ENCODE measurements at places on chromosomes 13 and 19. TPM values are rescaled to one million over a fixed set of nuclear protein-coding genes. Genes with fewer than 3 reads are reported as not detected.
A peak's percentile ranks its signal among the peaks of the same experiment; 100 is the strongest.

The LIG4 gene
- 13.5 TPM for total RNA-seq

The ZNF66 gene
- 3.5 TPM for total RNA-seq

DNA sequence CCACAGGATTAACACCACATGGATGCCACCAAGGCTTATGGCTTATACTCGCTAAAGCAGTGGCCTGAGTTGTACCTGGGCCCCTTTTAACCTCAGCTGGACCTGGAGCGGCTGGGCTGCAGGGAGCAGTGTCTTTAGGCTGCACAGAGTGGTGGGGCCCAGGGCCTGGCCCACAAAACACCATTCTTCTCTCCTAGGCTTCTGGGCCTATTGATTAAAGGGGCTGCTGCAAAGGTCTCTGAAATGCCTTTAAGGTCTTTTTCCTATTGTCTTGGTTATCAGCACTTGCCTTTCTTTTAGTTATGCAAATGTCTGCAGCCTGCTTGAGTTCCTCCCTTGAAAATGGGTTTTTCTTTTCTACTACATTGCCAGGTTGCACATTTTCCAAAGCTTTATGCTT is 973.9 kb upstream of the PRR20A start:
- no peak for DNase-seq

DNA sequence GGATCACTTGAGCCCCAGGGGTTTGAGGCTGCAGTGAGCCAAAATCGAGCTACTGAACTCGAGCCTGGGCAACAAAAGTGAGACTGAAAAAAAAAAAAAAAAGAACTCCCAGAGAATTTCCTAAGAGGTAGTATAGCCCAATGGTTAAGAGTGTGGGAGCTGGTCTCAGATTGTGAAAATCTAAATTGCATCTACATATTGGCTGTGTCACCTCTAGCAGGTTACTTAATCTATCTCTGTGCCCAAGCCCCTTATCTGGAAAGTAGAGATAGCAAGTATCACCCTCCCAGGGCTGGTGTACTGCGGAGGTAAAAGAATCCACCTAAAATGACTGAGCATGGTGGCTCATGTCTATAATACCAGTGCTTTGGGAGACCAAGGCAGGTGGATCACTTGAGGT is 3.7 kb upstream of the PLAUR start:
- no peak for DNase-seq

DNA sequence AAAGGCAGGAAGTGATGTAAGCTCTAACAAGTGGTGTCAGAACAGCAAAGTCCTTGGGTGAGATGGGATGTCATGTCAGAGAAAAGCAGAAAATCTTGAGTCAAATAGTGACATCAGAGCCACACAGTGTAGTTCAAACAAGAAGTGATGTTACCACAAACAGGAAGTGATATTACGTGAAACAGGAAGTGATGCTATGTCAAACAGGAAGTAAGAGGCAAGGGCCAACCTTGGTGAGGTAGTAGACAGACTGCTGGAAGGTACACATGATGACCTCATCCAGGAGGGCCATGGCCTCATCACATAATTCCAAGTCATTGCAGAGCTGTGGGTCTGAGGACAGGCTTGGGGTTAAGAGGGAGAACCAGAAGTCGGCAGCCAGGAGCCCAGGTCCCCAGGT is 7.0 kb upstream of the MAMSTR start:
- no peak for DNase-seq

- DNase-seq: peak; percentile 32
These were observed 111.0 kb downstream of the HSPH1 start for GRCh38 chr13:31050486-31051400.

- no peak for DNase-seq
These were observed 17.9 kb upstream of the FBL start for GRCh38 chr19:39864118-39864517.

The ZNF526 gene
- total RNA-seq: 7.2 TPM

The PIK3R2 gene
- total RNA-seq: 21.2 TPM

DNA sequence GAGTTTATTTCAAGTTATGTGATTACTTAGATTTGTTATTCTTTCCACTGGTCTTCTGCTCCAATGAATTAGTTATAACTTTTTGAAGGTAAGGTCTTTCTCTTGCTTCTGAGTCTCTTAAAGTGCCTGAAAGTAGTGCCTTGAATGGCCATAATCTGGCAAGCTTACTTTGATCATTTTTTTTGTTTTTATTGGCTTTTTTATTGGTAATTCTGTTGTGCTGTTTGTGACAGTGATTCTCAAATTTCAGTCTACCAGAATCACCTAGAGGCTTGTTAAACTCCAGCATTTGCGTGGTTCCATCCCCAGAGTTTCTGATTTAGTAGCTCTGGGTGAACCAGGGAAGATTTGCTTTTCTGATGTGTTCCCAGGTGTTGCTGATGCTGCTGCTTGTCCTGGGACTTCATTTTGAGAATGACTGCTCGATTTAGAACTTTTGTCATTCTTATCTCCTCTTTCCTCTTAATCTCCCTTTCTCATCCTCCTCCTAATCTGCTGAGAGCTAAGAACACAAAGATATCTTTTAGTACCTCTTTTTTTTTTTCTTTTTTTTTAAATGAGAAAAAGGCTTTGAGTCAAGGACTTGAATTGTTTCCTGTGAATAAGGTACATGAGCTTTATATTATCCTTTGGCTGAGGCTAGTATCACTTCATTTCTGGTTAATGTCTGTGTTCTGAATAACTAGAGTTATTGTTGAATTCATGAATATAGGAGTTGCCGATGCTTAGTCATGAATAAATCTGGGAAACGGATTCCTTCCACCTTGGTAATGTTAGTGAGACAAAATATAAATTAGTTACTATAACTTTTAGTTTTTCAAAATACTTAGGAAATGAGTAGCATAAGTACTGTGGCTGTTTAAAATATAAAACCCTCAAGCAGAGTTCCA is 91.4 kb downstream of the PAN3 start:
- DNase-seq: no peak

GRCh38 chr13:77230560-77230959 is 96.3 kb downstream of the MYCBP2 start:
- no peak for DNase-seq

The GARIN5A gene
- total RNA-seq: 0.23 TPM

DNA sequence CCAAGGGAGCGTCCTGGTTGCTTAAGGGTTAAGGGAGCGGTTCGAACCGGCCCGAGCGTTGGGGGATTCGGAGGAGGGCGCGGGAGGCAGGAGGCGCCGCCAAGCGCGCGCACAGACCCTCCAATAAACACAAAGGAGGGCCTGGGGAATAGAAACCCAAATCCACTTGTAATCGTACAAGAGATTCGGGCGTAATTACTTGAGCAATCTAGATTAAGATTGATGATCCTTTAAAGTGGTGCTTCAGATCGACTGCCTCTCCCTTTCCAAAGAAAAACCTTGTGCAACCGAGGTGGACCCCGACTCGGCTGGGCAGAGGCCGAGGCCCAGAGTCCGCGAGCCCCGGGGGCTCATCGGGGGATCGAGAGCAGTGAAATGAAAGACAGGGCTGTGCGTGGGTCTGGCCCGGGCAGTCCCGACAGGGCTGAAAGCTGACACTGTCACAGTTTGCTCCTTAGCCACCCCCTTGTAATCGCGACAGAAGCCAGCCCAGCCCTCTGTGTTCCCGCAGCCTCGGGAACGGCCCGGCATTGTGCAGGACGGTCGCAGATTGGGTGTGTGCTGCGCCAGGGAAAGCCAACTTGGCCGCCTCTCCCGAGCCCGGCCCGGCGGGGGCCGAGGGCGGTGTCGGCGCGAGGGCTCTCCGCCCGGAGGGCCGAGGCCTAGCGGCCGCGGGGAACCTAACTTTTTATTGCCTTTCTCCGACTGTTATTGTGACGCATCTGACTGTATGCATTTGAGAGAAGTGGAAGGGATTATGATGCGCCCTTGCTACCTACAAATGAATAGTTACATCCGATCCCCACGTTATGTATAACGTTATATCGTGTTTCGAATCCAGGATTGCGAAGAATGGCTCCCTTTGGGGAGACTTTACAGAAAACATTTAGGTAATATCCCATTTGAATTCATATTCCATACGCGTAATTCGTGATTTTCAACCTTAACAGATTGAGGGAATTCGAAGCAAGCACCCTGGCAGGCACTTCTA is 5.5 kb downstream of the MAB21L1 start:
- no peak for DNase-seq

DNA sequence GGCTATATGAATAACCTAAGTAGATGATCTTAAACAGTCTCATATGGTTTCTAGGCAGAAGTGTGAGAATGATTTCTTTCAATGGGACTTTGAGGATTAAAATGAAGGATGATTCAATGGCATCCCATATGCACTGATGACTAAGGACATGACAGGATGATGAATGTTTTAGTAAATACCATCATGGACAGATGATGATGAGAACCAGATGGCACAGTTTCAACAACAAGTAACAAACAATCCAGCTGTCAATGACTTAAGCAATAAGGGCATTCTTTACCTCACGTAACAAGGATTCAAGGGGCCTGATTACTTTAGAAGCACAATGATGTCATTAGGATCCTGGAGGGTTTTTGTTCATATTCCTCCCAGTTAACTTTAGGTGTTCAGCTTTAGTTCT is 2678.4 kb downstream of the PCDH9 start:
- DNase-seq: peak; percentile 73

The GPR12 gene
- total RNA-seq: not detected

GRCh38 chr13:97215325-97215724 is 6.8 kb upstream of the MBNL2 start:
- DNase-seq: no peak

DNA sequence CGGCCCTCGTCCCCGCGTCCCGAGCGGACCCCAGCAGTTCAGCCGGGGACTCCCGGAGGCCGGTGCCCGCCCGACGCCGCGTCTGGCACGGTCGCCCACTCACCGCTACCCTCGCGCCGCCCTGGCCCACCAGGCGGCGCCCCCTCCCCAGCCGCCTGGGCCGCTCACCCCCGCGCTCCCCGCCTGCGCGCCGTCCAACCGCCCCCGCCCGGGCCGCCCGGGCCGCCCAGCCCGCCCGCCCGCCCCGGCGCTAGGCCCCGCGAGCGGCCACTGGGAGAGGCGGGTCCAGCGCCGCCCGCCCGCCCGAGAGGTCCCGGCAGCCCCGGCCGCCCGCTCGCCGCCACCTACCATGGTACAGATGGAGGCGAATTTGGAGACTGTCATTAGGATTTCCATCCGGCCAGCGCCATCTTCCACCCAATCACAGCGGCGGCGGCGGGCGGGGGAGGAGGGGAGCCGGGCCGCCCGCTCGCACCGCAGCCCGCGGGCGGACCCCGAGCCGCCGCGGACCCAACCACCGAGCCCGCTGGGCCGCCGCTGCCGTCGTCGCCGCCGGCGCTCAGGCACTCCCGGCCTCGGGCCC is at the start of gene USP12:
USP12 (minus strand) TSS at position 568 of the 583 bp plus-strand sequence; CDS start at position 396, 172 bp downstream.
- DNase-seq: no peak

The CYP2B6 gene
- not detected for total RNA-seq

- DNase-seq: no peak
These were observed 39.7 kb downstream of the USP12 start for GRCh38 chr13:27131906-27132305.

The EPN1 gene
- 126 TPM for total RNA-seq

DNA sequence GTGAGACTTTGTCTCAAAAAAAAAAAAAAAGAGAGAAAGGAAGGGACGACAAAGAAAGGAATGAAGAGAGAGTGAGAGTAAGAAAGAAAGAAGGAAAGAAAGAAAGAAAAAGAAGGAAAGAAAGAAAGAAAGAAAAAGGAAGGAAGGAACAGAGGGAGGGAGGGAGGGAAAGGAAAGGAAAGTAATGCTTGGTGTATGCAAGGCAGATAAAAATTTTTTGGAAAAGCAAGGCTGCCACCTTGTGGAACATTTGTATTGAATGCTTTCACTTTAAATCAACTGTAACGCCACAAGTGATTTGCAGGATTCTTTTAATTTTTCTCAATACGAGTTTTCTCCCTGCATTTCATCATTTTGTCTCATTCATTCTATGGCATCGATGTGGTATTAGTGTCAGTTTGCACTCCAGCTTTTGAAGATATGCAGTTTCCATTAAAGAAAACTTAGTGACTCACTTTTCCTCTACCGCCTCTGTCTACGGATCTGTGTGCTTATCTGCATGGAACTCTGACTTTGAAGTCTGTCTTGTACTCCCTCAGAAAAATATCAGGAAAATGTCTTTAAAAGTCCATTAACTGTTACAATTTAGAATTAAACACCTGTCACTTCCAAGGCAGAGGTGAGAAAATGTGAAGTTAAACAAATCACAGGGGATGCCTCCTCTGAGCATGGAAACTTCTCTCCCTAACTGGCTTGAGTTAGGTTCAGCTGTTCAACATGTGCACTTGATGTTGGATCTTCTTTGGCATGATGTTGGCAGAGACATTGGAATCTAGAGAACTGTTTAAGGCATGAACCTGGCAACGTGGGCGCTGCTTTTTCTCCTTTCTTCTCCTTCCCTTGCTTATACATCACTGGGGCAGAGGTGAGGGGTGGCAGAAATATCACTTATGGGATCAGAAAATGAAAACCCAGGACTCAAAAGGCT is 20.0 kb upstream of the ZDHHC20 start:
- peak; percentile 74 for DNase-seq

GRCh38 chr13:63351533-63351932 is 1935.9 kb upstream of the PCDH20 start:
- no peak for DNase-seq

The ZNF550 gene
- 9.1 TPM for total RNA-seq

The MCEMP1 gene
- not detected for total RNA-seq

GRCh38 chr13:87607266-87607665 is 63.9 kb upstream of the SLITRK5 start:
- DNase-seq: no peak

The ZNF497 gene
- total RNA-seq: 1.1 TPM

GRCh38 chr19:46015687-46016425 is 7.0 kb downstream of the PGLYRP1 start:
- DNase-seq: no peak

- no peak for DNase-seq
These were observed 2212.7 kb upstream of the PCDH20 start for GRCh38 chr13:63628310-63628709.

DNA sequence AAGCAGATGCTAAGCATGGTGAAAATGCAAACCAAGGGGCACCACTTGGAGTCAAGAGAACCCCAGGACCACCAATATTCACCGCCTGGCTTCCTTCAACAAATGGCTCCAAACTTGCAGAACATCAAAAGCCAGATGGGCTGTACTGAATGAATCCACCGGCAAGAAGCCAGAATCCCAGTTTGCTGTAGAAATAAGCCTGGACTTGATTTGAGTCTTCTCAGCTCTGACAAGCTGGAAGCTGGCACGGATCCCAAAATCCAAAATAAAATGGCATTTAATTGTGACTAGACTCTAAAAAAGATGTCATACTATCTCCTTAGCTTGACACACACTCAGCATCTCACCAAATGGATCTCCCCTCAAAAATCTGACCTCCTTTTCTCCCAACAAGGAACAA is 11.9 kb downstream of the EFNB2 start:
- no peak for DNase-seq
